ENCODE measurements at places on chromosomes 4 and X.

DNA sequence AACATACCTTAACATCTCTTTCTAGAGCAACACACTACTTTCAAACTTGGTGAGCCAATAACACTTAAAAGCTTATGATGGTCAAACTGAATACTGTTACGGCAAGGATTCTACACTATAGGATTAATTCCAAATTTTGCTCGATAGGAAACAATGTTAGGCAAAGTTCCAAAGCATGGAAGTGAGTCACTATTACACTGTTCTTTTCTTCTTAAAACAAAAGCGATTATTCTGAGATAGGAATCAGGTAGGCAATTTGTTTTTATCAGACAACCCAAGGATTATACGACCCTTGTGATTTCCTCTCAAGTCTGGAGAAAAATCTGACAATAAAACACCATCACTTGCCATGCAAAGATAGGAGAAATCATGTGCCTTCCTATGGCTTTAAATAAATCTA is 81.5 kb downstream of the HUWE1 start:
- no peak for DNase-seq

DNA sequence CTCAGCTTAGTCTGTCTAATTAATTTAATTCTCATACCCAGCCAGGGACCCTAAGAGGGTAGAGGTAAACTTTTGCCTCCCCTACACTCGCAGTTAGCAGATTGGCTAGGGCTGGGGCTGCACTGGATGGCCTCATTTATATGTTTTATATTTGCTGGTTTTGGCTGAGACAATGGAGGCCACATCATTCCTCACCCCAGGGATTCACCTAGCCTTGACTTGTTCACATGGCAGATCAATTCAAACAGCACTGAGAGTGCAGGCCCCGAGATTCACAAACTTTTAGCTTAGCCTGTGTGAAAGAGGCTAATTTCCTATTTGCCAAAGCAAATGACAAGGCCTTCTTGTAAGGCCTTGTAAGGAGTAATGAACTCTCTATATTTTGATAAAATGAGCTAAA is 844.4 kb downstream of the ARAP2 start:
- DNase-seq = no peak

GRCh38 chrX:55593756-55594257 is 29.4 kb upstream of the FOXR2 start:
- no peak for DNase-seq

DNA sequence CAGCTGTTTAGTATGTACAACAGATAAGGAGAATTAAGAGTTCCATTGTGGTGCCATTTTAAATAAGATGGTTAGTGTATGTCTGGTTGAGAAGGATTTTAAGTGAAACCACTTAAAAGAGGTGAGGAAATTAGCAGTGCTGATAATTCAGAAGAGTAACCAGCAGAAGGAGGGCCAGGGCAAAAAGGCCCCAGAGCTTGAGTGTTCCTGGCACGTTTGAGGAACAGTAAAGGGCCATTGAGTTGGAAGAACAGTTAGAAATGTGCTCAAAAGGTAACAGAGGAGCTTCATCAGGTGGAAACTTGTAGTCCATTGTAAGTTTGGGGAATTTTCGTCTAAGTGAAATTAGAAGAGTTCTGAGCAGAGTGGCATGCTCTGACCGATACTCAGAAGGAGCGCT is 606.2 kb upstream of the ZFP42 start:
- no peak for DNase-seq

- DNase-seq = no peak
Measured at GRCh38 chr4:172740434-172740833, 428.2 kb upstream of the GALNT7 start.

DNA sequence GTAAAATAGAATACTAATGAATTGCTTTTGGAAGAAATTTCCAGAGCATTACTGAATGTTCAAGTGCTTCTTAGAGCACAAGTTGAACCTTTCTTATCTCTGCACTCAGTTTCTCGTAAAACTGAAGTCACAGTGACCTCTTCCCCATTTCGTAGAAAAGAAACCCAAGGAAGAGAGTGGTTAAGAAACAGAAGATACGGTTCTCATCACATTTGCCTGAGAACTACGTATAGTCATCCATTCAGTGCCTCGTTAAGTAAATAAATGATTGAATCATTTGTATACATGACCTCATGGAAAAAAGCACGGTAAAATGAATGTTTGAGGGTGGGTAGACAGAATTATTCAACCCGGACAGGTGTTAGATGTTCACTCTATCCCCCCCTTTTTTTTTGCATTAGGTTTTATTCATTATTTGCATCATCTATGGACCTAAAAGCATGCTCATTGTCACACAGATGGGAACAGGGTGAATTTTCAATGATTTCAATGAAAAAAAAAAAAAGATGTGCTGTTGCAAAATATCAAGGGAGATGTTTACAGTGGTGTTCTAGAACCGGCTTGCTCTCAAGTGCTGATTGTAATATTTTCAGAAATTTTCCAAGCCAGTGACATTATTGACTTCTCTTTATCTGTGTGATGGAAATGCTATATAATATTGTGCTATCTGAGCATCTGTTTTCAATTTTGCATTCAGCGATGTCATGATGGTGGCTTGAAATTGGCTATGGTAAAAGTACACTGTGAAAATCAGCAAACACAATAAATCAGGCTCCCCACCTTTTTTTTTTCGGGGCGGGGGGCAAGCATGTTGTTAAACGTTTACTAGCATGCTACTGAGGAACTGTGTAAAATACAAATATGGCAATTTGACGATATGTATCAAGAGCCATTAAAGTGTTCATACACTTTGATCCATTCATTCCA is 4.3 kb downstream of the RHOH start:
- DNase-seq = peak; percentile 45

DNA sequence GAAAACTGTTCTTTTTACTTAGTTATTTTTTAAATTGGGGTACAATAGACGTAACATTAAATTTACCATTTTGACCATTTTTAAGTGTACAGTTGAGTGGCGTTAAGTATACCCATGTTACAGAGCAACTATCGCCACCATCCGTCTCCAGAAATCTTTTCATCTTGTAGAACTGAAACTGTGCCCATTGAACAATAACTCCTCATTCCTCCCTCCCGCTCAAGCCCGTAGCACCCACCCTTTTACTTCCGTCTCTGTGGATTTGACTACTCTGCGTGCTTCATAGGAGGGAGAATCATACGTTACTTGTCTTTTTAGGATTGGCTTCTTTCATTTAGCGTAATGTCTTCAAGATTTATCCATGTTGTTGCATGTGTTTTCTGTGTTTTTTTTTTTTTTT is 55.3 kb downstream of the TMEM131L start:
- DNase-seq = peak; percentile 56

DNA sequence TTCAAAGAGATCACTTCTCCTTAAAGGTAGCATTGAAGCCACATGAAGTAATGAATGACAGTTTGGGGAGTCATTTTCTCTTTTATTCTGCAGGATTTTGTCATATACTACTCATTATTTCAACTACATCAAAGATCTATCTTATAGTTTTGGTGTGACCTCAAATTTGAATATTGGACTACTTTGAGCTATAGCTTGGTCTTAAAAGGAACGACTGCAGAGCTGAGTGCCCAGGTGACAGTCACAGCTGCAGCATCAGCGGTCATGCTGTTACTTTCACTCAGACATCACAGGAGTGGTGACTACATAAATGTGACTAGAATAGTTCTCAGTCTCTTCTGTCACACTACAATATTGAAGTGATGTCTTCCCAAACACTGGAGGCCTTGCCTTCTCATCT is 10.7 kb upstream of the SPCS3 start:
- no peak for DNase-seq
